ENCODE measurements at places on chromosomes 11 and 22. TPM values are rescaled to one million over a fixed set of nuclear protein-coding genes. Genes with fewer than 3 reads are reported as not detected.

The PIWIL4 gene
- total RNA-seq: 7.7 TPM

The TRMU gene
- total RNA-seq: 17.5 TPM

The SPI1 gene
- 1.2 TPM for total RNA-seq

The C11orf21 gene
- under 0.01 TPM for total RNA-seq

The CEND1 gene
- total RNA-seq: 7.3 TPM

The ANKK1 gene
- total RNA-seq: not detected

The OR5P2 gene
- not detected for total RNA-seq

The NEFH gene
- total RNA-seq: 0.41 TPM

The C22orf23 gene
- total RNA-seq: 1.2 TPM

The ZDHHC13 gene
- 44.8 TPM for total RNA-seq

The MMP7 gene
- total RNA-seq: not detected

The NLRP14 gene
- 0.41 TPM for total RNA-seq

The SLC16A8 gene
- 3.7 TPM for total RNA-seq

The TSG101 gene
- total RNA-seq: 83.6 TPM

The MPEG1 gene
- 2.0 TPM for total RNA-seq

The SESN3 gene
- 62.4 TPM for total RNA-seq

The COX8A gene
- total RNA-seq: 238 TPM

The COA4 gene
- total RNA-seq: 29.8 TPM
